ENCODE measurements at places on chromosomes 7 and 10.
A peak's percentile ranks its signal among the peaks of the same experiment; 100 is the strongest.

- DNase-seq, result no peak
These were observed 1050.6 kb downstream of the GRM8 start for GRCh38 chr7:126202177-126202576.

- peak; percentile 10 for DNase-seq
These were observed 92.7 kb upstream of the GPR26 start for GRCh38 chr10:123573236-123574108.

GRCh38 chr10:125060826-125061556 is 99.4 kb downstream of the CTBP2 start:
- peak; percentile 8 for DNase-seq

DNA sequence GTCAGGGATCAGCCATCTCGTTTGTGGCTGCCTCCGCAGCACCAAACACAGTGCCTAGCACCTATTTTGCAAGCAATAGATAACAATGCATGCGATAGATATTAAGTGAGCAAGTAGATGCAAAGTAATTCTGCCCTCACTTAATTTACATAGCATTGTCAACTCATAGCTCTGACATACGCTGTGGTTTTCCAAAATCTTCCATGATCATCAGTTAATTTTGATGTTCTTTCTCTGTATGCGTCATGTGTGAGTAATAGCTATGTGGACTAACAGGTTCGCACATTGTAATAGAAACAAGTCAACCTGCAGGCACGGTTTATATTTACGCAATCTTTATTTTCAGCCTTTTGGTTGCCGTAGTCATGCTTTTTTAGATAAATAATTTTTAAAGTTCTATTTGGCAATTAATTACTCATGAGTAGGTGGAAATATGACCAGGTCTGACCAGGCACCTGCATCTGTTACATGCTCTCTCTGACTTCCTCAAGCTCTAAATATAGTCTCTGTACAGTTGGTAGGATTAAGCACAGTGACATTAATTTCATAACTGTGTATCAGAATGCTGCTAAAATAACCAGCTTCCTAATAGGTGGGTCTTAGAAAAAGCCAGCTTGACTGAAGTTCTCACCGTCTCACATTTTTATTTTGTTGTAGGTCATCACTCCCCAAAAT is 13.3 kb downstream of the MAP3K8 start:
- no peak for DNase-seq

- peak; percentile 82 for DNase-seq
These were observed at the start of gene FASTK for GRCh38 chr7:151080522-151081169. FASTK (minus strand) TSS chr7:151080809; CDS start chr7:151080766, 43 bp downstream.

- peak; percentile 40 for DNase-seq
These were observed at the start of gene GTF2IRD1 for GRCh38 chr7:74453322-74454011. GTF2IRD1 (plus strand) TSS chr7:74453906; CDS start chr7:74508081, 54,175 bp downstream.
